NCI-H187 (cell line): ENCODE measurements at places on chromosomes 7 and 10.

DNA sequence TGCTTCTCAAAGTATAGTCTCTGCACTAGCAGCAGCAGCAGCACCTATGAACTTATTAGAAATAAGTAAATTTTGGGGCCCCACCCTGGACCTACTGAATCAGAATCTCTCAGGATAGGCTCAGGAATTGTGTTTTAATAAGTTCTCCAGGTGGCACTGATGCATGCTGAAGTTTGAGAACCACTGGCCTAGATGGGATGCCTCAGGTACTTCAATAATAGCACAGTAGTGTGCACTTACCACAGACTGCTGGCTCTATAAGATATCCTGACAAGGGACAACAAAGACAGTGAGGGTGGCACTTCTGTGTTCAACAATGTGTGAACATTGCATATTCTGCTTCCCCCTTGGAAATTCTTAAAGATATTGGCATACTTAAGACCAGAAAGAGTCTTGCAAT is 64.7 kb upstream of the HABP2 start:
- DNase-seq = no peak

GRCh38 chr10:88886557-88886956 is 6.5 kb downstream of the STAMBPL1 start:
- no peak for DNase-seq

DNA sequence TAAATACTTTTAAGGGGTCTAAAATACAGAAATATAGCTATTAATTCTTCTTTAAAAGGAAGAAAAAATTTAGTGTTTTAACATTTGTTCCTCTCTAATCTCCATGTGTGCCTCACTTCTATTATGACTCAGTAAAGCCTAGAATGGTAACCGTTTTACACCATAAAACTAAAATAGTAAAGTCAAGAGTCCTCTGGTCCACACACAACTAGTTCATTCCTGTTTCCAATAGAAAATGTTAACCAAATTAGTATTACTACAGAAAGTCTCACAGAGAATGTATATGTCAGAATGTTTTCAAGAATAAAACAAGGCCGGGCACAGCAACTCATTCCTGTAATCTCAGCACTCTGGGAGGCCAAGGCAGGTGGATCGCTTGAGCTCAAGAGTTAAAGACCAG is 55.8 kb downstream of the CNOT4 start:
- DNase-seq = no peak

DNA sequence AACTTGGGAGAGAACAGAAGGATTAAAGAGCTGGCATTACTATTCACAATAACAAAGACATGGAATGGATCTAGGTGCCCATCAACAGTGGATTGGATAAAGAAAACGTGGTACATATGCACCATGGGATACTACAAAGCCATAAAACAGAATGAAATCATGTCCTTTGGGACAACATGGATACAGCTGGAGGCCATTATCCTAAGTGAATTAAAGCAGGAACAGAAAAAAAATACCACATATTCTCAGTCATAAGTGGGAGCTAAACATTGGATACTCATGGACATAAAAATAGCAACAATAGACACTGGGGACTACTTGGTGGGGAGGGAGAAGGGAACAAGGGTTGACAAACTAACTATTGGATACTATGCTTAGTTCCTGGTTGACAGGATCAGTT is 133.2 kb upstream of the ITGB1 start:
- no peak for DNase-seq

DNA sequence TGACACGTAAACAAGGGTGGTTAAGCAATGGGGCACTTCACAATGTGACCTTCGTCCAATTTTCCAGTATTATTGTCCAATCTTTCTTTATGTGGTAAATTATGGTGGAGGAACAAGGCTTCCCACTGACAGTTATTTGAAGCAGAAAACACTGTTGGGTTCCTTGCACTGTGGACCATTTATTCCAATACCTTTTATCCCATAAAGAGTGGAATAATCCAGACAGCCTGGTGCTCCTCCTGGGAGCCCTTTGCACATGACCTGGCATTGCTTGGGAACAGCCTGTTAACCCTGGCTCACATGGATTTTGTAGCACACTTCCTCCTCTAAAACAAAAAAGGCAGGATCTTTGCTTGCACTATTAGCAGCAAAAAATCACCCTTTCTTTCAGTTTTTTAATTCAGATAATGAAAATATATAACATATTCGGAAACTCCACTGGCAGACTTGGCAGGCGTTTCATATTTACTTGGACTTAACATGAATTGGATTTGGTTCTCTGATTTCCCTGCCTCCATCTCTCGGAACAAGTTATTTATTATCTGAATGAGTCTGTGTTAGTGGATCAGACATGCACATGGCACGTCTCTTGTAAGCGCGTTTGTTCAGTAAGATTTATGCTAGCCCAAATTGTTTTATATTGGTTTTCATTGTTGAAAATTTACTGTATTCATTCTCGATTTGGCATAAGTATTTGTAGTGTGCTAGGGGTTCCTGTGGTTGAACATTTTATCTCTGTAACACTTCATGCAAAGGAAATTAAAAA is 59.3 kb downstream of the BMPER start:
- DNase-seq = no peak

GRCh38 chr10:51321980-51322379 is 247.7 kb downstream of the PRKG1 start:
- no peak for DNase-seq

DNA sequence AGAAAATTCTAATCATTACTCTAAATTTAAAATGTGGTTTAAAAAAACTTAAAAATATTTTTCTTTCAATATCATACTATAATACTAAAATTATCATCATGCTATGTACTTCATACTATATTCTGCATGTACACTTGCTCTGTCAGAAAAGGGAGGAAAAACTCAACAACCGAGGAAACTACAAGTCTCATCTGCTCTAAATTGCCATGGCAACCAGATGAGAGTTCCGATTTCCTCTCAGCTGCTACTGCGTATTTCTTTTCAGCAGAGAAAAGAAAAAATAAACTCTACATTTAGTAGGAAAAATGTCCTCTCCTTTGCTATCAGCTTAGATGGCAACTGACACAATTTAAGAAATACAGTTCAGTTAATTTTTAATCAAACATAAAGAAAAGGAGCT is 178.9 kb downstream of the SRPK2 start:
- no peak for DNase-seq

- no peak for DNase-seq
These were observed 434.5 kb downstream of the CCSER2 start for GRCh38 chr10:84762754-84763394.

DNA sequence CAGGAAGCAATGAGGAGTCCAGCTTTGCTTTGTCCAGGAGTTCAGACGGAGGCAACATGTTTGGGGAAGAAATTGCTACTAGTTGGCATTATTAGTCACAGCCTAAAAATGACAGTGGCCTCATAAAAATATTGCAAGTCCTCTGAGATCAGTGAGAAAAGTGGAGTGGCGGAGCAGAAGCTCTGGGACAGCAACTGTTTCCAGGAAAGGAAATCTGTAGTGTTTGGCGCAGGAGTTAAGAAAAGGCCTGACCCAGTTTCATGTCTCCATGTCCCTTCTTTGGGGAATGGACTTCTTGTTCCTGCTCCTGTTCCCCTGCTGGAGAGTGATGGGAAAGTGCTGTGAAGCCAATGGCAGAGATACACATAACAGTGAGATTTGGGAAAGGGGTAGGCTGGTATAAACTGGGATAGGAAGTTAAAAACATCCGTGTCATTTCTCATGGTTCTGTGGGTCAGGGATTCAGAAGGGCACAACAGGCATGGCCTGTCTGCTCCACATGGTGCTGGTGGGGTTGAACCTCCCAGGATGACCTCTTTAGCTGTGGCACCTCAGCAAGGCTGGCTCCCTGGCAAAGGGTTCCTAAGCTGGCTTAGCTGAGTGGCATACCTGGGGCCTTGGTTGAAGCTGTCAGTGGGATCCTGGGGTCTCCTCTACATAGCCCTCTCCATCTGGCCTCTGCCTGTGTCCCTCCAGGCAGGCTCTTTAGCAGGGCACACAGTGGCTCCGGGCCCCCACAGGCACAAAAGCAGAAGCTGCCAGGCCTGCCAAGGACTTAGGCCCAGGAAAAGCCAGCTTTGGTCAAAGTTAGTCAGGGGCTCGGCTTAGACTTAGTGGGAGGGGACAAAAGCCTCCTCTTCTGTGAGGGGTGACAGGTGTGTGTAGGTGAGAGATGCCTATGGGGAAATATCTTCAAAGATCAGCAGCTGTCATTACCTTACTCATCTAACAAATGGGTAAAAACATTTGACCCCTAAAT is 77.7 kb downstream of the WDFY4 start:
- DNase-seq = no peak

GRCh38 chr10:74875966-74876365 is 49.6 kb downstream of the KAT6B start:
- no peak for DNase-seq

DNA sequence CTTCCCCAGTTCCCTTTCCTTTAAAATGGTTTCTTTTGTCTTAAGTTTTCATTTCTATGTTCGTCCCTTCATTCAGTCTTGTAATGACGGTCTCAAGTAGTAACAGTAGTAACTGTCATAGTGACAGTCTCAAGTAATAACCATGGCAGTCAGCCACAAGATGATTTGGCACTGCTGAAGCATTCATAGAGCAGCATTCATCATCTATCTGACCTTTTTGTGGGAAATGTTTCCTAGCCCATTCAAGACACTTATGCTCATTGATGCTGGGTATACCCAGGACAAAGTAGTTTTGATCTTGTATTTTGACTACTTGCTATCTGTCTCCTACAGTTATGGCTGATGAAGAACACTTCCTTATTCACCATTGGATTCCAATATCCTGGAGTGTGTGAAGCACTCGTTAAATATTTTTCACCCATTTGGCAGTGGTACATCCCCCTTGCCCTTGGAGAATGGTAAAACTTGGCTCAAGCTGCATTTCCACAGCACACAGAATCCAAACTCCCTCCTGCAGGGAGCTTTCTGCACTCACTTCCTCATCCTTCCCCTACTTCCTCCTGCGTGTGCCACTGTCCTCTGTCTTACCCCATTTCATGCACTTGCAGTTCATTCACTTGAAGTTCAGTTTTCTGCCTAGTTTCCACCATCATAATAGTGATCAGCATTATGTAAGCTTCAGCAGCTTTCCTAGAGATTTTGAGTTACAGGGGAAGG is 19.0 kb downstream of the GIMAP4 start:
- no peak for DNase-seq

- DNase-seq = no peak
These were observed 378.8 kb upstream of the STEAP1 start for GRCh38 chr7:89775459-89775858.

DNA sequence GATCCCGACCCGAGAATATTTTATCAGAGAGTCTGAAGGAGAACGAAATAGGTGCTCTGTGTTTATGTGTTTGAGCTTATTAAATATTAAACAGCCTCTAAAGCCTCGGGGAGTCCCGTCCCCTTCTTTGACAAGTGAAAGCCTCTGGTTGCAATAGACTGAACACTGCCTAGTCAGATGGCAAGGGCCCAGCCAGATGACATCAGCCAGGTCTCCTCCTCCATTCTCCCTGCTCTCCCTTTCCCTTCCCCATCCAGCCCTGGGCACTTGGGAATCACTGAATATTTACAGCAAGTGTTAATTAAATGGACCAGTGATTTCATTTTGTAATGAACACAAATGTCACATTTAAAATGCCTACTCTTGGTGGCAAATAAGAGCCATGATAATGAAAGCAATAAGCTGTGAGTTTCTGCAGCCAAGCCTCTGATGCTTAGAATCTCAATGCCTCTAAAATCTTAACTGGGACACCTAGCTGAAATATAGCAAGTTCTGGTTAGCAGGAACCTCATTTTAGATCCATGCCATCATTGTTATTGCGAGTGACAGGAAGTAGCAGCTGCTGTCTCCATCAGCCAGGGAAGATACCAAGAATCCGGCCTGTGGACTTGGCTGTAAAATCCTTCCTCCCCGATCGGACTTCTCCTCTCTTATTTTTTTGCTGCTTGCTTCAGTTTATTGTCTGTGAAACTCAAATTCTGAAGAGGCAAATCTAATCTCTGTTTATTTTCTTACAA is 202.1 kb downstream of the PRPF18 start:
- DNase-seq = no peak

DNA sequence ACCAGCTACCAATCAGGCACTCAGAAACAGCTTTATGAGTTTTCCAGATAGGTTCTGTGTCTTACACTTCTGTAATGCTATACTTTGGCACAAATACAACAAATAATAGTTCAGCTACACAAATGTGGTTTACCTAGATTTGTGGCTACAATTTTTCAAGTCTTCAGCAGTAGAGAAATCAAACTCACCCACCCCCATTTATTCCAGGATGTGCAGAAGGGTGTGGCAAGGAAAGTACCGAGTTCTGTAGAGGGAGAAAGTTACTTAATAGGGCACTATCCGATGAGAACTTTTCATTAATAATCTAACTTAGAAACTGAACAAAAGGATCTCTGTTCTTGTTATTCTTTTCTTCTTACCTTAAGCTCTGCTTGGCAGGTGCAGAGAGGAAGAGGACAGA is 30.3 kb upstream of the ATP6V0A4 start:
- DNase-seq = no peak

GRCh38 chr7:98978672-98979071 is 100.3 kb downstream of the TRRAP start:
- DNase-seq = no peak

- no peak for DNase-seq
These were observed 172.3 kb downstream of the CACNB2 start for GRCh38 chr10:18312374-18313139.

GRCh38 chr10:34941471-34942357 is 126.6 kb upstream of the PARD3 start:
- no peak for DNase-seq

DNA sequence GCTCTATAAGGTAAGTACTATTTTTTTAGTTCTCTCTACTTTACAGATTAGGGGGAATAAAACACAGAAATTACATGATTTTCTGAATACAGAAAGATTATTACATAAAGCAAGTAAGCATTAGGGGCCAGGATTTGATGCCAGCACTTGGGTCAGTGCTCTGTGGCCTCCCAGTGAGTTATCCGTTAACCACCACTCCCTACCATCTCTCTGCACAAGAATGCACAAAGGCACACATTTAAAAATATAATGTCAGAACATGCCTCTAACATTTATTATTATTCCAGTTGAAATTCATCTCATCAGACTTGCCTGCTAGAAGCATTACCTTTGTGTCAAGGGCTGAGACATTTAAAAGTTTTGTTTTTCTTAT is 59.0 kb downstream of the MET start:
- no peak for DNase-seq

DNA sequence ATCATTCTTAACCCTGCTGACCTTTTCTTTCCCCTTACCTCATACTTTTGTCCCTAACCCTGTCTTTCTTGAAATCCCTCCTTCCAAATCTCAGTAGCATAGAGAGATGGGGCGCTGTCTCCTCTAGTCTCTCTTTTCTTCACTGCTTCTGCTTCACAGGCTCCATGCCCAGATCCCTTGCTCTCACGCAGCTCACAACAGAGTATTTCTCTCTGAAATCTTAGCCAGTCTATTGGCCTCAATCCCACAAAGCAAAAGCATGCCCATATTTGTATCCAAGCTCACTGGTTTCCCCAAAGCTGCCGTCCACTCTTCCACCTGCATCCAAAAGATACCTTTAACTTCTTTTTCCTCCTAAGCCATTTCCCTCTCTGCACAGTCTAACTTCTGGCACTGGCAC is 526.8 kb downstream of the PLXDC2 start:
- DNase-seq = no peak

GRCh38 chr10:7795605-7796004 is 7.6 kb downstream of the ATP5F1C start:
- no peak for DNase-seq

GRCh38 chr10:125637496-125637895 is 45.5 kb downstream of the TEX36 start:
- no peak for DNase-seq

- DNase-seq = no peak
These were observed 753.2 kb downstream of the GRID1 start for GRCh38 chr10:85613391-85613790.
